ENCODE measurements at places on chromosomes 12 and 14. TPM values are rescaled to one million over a fixed set of nuclear protein-coding genes. Genes with fewer than 3 reads are reported as not detected.

KCNC2 gene
- 0.22 TPM for total RNA-seq

ACSM4 gene
- not detected for total RNA-seq

SERPINA9 gene
- not detected for total RNA-seq

ANAPC7 gene
- total RNA-seq, result 49.6 TPM

SPRING1 gene
- total RNA-seq, result 9.0 TPM

TEX22 gene
- total RNA-seq, result 0.49 TPM

MYBPC1 gene
- total RNA-seq, result 2,328 TPM

KLRG1 gene
- total RNA-seq, result 2.7 TPM

RAD9B gene
- 3.5 TPM for total RNA-seq

SERPINA12 gene
- total RNA-seq, result not detected

KRT2 gene
- total RNA-seq, result not detected

EML5 gene
- total RNA-seq, result 0.93 TPM

NXPH4 gene
- total RNA-seq, result 1.2 TPM

SLC17A8 gene
- 0.35 TPM for total RNA-seq

NELL2 gene
- 1.5 TPM for total RNA-seq

CELA1 gene
- not detected for total RNA-seq

PAPLN gene
- total RNA-seq, result 0.58 TPM

LRRC9 gene
- 0.27 TPM for total RNA-seq

Measured in muscle of leg (tissue), 16 donors.